NCI-H774 (cell line): ENCODE measurements at places on chromosomes 2 and 18.

GRCh38 chr18:70234667-70235459, 29.4 kb upstream of the RTTN start:
- DNase-seq, result no peak

DNA sequence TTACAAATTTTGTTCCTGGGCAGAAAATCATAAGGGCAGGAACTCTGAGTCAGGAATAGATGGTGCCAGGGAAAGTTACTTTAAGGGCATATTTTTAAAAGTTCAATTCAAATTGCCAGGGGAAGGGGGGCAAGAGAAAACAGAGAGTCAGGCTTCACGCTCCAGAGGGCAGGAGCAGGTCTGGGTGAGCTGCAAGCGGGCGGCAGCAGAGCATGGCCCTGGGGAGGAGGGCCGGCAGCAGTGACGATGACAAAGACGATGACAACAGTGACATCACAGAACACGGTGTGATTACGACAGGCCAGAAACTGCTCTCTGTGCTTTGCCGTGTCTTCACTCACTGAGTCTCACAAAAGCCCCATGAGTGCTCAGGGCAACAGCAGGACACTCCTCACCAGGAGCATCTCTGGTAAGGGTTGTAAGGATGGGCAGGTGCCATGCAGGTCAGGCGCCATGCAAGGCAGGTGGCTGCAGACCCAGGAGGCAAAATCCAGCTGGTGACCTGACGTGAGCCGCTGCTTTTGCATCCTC, 23.3 kb downstream of the CHST10 start:
- no peak for DNase-seq

DNA sequence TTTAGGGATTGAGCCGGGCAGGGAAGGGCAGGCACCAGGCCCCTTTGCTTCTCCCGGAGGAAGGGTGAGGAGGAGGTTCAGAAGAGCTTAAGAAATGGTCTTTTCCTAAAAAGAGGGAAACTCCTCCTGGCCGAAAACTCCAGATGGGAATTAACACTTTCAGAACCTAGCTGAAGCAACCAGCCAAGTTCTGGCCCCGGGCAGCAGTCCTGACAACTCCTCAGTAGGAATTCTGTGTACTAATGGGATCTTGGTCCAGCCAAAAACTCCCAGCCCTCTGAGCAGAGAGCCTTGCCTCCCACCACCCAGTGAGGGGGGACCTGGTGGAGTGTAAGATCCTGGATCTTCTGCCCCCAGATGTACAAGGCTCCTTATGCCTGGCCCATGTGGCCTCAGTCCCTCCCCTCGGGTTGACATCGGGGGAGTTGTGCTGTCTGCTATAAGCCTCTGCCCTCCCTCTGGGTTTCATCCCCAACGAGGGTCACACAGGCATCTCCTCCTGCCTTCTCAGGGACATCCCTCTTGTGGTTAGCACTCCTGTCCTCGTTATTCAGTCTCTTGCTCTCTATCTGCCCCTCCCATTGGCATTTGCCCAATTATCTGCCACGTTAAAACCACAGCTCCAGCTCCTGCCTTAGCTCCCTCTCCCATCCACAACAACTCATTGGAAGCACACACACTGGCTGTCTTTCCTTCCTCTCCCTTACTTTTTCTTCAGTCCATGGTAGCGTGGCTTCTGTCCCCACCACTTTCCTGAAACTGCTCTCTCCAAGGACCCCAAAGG, 184.6 kb downstream of the CYP26B1 start:
- no peak for DNase-seq

DNA sequence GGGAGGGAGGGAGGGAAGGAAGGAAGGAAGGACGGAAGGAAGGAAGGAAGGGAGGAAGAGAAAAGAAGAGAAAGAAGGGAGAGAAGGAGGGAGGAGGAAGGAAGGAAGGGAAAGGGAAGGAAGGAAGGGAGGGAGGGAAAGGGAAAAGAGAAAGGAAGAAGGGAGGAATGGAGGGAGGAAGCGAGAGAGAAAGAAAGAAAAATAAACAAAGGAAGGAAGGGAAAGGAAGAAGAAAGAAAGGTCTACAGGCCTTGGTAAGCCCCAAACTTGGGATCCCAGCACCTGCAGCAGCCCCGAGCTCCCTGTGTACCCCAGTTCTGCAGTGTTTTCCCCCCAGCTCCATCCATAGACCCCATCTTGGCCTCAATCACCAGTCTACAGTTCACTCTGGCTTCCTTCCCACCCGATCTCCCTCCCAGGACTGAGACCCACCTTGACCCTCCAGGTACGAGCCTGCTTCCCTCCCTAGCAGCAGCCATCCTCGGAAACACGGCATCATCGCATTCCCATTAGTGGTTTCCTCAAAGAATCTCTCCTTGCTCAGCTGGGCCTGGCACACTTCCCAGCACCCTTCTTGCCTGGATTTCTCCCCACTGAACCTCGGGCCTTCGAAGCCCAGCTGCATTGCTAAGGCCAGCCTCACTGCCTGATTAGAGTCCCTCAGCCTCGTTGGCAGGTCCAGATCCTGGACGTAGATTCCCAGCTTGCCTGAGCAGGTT, 46.1 kb upstream of the SH3BP4 start:
- no peak for DNase-seq

GRCh38 chr18:39681061-39681460, 2115.5 kb upstream of the CELF4 start:
- DNase-seq, result no peak

DNA sequence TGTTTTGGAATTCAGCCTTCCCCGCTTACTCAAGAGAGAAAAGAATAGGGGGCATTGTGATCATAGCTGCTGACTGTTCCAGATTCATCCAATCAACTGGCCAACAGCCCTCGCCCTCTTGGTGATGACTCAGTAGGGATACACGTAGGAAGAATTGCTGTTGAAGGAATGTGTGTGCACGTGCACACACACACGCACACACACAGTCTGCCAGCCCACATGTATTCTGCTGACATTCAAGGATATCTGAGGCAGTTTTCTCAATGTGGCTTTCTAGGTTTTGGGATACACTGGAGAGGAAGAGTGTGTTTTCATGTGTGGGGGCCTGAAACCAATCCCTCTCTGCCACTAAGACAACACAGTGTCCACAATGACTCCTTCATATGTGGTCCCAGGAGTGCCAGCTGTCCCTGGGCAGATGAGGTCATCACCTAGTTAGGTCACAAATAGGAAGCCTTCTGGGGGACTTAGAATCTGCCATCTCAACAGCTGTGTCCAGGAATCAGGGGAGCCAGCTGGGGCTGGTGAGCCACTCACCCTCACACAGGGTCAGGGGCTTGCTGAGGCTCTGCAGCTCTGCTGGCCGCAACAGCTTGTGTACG, 352.6 kb downstream of the SS18 start:
- no peak for DNase-seq
